Activated gamma-delta T cell (primary cell): ENCODE measurements at places on chromosomes 3 and 15.

- DNase-seq, result no peak
Observed at GRCh38 chr3:144831955-144832716, 860.5 kb downstream of the DIPK2A start.

DNA sequence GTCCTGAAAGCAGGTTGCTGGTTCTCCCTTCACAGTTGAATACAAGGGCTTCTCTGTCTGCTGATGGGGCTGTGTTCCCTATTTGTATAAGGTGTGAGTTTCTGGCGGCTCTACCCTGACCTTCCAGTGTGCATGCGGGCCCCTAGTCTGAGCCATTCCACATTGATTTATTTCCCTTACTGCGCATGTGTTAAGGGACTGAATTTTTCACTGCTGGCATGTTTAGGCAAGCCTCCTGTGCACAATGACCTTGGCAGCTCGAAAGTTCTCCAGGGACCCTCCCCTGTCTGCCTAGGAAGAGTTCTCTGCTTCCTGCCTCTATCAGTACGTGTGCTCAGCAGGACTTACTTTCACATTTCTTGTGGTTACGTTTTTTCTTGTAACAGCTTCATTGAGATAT, 11.4 kb downstream of the TRAK1 start:
- DNase-seq, result no peak

DNA sequence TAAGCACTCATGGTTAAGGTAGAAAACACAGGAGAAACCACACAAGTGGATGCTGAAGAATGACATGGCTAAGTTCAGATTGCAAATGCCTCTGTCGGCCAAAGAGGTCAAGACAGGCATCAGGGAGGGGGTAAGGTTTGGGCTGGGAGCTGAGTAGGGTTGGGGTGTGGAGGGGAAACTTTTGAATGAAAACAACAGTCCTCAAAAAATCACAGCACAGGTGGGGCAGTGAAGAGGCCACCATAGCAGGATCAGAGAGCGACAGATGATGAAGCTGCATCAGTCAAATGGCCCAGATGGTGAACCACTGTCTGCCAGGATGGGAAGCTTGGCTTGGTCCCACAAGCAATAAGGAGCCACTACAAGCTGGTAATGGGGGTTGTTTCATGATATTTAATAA, 74.9 kb downstream of the ADCY5 start:
- no peak for DNase-seq

DNA sequence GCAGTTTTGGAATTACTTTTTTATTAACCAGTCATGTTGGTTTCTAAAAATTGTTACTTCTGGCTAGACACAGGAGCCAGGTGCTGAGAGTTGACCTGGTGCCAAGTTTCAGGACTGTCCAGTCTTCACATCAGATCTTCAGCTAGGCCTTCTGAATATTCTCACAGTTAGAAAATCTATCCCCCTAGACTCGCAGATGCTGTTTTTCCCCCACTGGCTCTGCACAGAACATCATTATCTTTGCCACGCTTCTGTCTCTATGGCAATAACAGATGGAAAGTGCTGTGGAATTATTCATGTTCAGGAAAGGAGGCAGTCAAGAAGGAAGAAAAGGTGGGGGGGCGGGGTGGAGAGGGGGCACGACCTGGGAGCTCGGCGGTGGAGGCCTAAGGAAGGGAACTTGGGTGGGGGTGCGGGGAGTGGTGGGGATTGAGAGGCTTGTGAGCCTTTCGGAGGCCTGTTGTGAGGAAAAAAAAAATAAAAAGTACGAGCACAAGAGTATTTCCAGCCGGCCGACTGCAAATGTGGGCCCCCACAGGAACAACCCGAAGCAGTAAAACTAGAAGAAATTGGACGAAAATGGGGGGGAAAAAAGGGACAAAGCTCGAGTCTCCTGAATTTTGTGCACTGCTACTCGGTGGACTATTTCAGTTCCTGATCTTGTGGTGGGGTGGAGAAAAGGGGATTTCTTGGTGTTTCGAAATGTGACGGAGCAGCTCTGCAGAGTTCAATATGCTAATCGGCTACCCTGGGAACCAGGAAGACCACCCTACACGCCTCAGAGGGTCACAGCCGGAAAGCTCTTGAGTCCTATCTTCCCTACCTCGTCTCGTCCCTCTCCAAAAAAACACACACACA, 1.5 kb upstream of the SKIL start:
- DNase-seq, result peak; percentile 5

GRCh38 chr15:59587085-59587826, 24.3 kb upstream of the GCNT3 start:
- DNase-seq, result no peak

DNA sequence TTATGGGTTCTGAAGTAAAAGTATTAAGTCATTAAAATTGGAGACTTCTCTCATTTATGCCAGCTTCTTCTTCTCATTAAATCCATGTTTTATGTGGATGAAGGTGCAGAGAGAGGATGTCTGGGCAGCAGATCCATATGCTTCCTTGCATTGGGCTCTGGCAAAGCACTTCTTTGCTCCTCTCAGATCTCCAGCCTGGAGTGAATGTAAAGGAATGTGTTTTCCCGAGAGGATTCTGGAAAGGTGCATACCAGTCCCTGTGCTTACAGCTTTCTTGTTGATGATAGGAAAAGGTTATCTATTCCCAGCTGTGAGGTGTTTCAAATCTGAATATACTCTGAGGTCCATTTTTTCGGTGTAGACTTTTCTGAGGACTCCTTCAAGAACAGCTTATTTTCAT, 79.9 kb upstream of the PEX5L start:
- DNase-seq, result no peak

DNA sequence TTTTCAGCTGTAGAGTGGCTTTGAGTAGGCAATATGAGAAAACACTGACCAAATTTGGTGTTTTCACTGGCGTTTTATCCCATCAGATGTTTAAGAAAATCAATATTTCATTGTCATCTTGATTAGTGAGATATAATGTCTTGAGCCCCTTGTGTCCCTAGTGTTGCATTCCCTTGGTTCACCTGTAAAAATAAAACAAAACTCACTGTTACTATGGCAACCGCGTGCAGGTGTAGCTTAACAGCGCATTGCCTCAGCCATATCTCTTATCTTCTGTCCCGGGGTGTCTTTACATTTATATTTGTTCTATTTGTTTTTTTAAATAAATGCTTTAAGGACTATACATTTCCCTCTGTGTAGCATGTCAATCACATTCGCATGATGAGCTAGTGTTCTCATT, 551.6 kb downstream of the ZIC1 start:
- no peak for DNase-seq

DNA sequence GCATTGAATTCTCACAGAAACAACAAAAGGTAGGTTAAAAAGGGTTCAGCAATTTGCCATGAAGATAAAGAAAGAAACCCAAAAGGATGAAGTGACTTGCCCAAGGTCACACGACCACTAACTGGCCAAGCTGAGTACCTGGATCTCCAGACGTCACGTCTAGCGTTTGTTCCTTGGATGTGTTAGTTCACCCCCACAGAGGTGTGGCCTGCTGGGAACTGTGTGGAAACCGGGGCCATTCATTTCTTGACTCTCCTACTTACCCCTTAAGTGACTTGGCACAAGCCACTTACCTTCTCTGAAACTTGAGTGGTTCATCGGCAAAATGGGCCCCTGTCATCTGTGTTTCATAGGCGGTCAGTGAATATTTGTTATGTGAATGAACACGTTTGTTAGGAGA, 244.3 kb upstream of the SLCO3A1 start:
- DNase-seq, result no peak

- DNase-seq, result no peak
Observed at GRCh38 chr15:73946795-73947370, 20.6 kb downstream of the LOXL1 start.

- no peak for DNase-seq
Observed at GRCh38 chr15:84819791-84820190, 2.6 kb downstream of the ALPK3 start.

- DNase-seq, result no peak
Observed at GRCh38 chr3:182115328-182116015, 403.7 kb downstream of the SOX2 start.

- no peak for DNase-seq
Observed at GRCh38 chr3:49535971-49536874, 18.1 kb upstream of the BSN start.

- no peak for DNase-seq
Observed at GRCh38 chr3:31934866-31935265, 46.2 kb downstream of the OSBPL10 start.

- no peak for DNase-seq
Observed at GRCh38 chr3:188348435-188349244, 194.7 kb downstream of the LPP start.

GRCh38 chr3:24956613-24957012, 462.0 kb upstream of the THRB start:
- no peak for DNase-seq

DNA sequence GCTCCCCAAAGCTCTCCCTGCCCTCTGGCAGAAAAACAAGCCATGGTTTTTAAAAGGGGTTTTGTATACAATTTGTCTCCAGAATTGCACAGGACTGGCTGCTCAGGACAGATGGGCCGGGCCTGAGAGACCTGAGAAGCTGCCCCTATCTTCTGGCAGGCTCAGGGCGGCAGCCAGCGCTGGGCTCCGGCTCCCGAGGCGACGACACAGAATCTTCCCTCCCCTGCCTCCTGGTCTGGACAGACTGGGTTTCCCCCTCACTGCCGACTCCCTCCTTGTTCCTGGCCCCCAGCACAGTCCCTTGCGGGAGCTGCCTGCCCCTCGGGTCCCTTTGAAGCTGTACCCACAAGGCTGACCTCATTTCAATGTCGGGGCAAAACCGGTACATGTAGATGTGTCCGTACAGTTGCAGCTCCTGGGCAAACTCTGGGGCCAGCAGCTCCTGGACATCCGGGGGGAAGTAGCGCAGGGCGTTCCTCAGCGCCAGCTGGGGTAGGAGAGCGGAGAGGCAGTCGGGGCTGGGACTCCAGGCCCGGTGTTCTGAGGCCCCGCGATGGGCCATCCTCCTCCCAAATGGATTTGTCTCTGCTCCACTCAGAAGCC, 7.2 kb downstream of the UROC1 start:
- no peak for DNase-seq

- DNase-seq, result no peak
Observed at GRCh38 chr3:185341616-185342458, 21.1 kb upstream of the MAP3K13 start.

GRCh38 chr15:89654847-89655805, at the start of gene KIF7:
TSS of gene KIF7 (minus strand) at chr15:89655467. CDS start at chr15:89652930, 2,537 bp downstream.
- peak; percentile 21 for DNase-seq

- DNase-seq, result no peak
Observed at GRCh38 chr3:12536423-12536822, 8.9 kb downstream of the MKRN2OS start.

DNA sequence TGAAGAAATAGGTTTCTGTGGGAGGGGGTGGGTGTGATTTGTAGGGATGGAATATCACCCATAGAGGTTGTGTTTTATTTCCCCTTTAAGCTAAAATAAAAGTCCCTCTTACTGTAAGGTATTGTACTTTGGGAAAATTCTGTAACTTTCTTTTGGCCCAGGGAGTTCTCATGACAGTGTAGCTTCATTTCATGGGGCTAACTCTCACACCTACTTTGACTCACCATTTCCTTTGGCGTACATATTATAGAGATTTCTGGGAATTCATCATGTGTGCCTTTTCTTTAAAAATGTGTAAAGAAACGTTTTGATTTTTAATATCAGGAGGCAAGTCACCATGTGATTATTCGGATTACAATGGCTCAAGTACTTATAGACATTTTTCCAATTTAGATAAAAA, 477.7 kb upstream of the CFAP20DC start:
- no peak for DNase-seq

DNA sequence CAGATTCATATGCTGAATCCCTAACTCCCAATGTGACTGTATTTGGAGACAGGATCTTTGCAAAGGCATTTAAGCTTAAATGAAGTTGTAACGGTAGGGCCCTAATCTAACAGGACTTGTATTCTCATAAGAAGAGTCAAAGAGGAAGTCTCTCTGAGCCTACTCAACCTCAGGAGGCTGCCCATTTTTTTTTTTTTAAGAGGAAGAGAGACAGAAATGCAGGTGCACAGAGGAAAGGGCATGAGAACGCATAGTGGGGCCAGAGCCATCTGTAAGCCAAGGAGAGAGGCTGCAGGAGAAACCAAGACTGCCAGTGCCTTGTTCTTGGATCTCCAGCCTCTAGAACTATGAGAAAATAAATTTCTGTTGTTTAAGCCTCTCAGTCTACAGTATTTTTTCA, 28.4 kb downstream of the ZNF860 start:
- no peak for DNase-seq

DNA sequence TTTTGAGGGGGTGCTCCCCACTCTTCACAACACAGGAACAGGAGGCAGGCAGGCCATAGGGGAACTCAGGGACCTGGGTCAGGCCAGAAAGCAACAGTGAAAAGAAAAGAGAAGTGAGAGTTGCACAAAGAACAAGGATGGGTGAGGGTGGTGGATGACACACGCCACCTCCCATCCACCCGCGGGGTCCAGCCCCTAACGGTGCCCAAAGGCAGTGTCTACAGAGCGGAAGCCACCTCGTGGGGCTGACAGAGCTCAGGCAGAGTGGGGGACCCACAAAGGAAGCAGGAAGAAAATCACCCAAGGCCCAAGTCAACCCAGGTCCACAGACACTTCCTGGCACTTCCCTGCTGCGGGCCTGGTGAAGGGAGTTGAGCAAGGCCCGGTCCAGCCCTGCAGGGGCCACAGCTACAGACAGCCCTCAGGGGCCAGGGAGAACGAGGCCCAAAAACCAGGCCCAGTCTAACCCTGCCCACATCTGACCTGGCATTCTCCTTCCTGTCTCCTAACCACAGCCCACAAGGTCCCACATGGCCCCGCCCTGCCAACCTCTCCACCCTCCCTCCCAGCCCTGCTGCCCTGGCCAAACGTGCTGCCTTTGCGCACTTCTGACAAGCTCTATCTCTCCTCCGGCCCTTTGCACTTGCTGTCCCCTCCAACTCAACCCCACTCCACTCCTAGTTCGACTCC, 5.9 kb downstream of the NUP210 start:
- peak; percentile 50 for DNase-seq

GRCh38 chr15:51932161-51932560, 39.4 kb downstream of the LEO1 start:
- no peak for DNase-seq

GRCh38 chr3:71380096-71380495, 203.4 kb downstream of the FOXP1 start:
- DNase-seq, result no peak

- no peak for DNase-seq
Observed at GRCh38 chr3:33768578-33769330, 29.7 kb upstream of the PDCD6IP start.

- no peak for DNase-seq
Observed at GRCh38 chr15:69863446-69863845, 234.3 kb downstream of the TLE3 start.

GRCh38 chr3:71955240-71956068, 170.5 kb upstream of the PROK2 start:
- DNase-seq, result no peak

DNA sequence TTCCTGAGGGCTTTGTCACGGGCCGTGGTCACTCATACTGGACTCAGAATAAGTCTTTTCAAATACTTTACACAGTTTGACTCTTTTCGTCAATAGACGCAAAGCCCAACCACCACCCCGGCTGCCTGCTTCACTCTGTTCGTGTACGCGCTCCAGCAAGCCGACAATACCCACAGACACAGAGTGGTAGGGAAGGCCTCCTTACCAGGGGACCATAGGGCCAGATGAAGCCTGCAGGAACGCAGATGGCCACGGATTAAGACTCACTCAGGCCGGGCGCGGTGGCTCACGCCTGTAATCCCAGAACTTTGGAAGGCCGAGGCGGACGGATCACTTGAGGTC, 29.7 kb downstream of the EFCAB12 start:
- no peak for DNase-seq

- DNase-seq, result no peak
Observed at GRCh38 chr3:192253138-192253887, 474.0 kb downstream of the FGF12 start.

- DNase-seq, result no peak
Observed at GRCh38 chr15:60609721-60610320, 130.9 kb upstream of the ICE2 start.

GRCh38 chr3:169811631-169812331, 889 bp upstream of the LRRIQ4 start:
- no peak for DNase-seq
